ENCODE measurements at places on chromosomes 16 and 17. TPM values are rescaled to one million over a fixed set of nuclear protein-coding genes. Genes with fewer than 3 reads are reported as not detected.

DNA sequence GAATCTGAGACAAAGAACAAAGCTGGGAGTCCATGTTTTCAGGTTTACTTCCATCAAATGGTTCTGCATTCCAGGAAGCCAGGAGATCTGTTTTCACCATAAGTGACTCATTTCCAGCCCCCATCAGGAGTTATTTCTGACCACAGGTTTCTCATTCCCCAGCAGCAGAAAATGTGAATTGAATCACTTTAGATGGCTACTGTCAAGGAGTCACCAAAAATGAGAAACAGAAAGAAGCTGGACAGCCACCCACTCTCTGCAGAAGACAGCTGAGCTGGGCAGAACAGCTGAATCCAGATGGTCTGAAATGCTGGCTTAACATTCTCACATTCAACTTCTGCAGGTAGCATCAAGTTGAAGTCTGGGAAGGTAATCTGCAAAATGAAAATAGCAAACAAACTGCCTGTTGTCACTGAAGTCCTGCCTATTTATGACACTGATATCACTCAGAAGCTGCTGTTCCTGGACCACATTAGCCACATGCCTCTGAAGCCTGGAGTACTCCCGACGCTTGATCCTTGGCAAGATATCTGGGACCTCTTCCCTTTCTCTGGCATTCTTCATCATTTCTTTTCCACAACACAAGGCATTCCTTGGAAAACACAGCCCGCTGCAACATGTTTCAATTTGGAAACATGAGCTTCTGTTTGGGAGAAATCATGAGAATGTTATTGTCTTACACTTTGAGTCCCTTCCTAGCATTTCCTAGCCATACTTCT lies 15.3 kb downstream of the CCL11 start:
- DNase-seq: no peak

GRCh38 chr16:29920288-29921033 lies 5.6 kb downstream of the KCTD13 start:
- no peak for DNase-seq

- DNase-seq: no peak
Observed at GRCh38 chr16:7304279-7304678, 28.4 kb upstream of the RBFOX1 start.

DNA sequence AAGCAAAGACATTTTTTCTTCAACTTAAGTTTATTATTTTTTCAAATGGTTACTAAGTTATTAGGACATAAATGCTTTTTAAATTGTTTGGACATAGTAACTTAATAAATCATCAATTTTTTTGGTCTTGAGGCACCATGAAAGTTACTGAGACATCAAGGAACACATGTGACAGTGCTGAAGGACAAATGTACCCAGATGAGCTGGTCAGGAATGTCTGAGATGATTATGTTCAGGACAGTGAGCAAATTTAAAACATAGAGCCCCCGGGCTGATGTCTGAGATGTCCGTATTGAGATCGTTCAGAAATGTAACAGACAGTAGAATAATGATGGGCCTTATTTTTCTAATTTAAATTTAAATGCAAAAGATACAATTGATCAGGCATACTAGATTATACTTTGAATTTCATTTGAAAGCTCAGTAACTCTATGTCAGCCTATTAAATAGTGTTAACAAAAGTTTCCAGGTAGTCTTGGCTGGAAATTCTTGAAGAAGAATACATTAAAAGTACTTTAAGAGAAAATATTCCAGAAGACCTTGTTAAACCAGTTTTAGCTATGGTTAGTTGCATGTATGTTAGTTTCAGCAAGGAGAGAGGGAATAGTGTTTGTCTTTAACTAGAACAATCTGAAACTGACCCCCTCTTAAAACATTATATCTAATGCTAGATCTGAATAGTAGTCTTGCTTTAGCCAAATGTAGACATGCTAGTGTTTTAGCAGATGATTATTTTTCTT lies 36.4 kb downstream of the SEC14L1 start:
- no peak for DNase-seq

DNA sequence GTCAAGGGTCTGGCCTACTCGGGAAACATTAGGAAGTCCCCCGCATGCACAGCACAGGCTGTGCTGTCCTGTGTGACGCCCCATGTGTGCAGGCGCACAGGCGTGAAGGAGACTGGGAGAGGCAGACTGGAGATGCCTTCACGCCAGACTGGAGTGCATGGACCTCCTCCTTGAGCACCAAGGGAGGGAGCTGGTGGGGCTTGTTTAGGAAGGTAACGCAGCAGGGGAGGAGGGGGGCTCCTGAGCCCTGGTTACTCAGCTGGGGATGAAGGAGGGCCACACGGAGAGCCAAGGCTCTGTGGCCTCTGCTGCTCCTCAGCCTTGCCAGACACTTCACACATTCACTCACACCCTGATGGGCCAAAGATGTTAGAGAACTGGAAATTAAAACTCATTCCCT lies 7.7 kb downstream of the HSDL1 start:
- no peak for DNase-seq

- DNase-seq: no peak
Observed at GRCh38 chr17:55524440-55525220, 13.4 kb upstream of the SMIM36 start.

GRCh38 chr17:21036361-21036881 lies 6.4 kb downstream of the USP22 start:
- DNase-seq: no peak

DNA sequence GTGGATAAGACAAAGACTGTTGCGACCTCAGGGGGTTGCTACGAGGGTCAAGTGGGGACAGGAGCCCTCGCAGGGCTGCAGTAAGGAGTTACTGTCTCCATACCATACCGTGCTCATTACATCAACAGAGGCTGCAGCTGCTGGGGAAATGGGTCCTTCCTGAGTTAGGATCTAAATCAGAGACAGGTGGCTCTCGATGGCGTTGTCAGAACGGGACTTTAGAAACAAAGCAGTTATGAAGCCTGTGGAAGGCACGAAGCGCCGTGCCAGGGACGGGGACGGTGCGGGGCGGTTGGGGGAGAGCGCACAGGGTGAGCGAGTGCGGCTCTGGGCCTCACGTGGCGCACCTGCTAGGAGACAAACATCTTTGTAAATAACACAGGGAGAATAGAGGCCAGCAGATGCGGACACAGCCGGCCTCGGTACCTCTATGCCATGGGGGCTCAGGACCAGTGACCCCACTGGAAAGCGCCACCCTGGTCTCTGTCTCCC lies 34.4 kb downstream of the ZCCHC14 start:
- no peak for DNase-seq

DNA sequence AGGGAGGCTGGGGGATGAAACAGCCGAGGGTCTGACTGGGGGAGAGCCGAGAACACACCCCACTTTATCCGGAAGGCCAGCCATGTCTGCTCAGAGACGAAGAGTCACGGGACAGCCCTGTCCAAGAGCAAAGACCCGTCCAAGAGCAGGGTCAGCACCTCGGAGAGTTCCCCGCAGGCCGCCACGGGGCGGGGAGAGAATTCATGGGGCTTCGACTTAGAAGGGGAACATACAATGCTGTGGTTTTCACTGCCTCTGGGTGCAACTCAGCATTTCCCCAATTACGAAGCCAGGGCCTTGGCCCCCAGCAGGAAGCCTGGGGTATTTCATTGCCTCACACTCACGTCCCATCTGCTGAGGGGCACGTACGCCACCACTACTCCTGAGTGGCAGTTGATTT lies 59.3 kb downstream of the JPH3 start:
- DNase-seq: no peak

- DNase-seq: no peak
Observed at GRCh38 chr16:85812031-85812807, 12.7 kb downstream of the COX4I1 start.

DNA sequence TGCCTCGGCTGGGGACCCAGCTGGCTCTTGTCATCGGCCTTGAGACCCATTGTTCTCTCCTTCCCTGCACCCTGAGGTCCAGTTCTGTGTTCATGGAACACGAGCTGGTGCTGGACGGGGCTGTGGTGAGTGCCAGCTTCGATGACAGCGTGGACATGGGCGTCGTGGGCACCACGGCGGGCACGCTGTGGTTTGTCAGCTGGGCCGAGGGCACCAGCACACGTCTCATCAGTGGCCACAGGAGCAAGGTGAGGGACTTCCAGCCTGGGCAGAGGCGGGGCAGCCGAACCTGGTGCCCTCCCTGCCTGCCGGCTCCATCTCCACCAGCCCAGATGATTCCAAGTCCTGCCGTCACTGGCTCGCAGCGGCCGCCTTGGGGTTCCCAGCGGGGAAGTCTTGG lies 5.3 kb upstream of the RHOT2 start:
- DNase-seq: no peak

GRCh38 chr16:89823087-89823823 lies 5.0 kb upstream of the SPIRE2 start:
- no peak for DNase-seq

DNA sequence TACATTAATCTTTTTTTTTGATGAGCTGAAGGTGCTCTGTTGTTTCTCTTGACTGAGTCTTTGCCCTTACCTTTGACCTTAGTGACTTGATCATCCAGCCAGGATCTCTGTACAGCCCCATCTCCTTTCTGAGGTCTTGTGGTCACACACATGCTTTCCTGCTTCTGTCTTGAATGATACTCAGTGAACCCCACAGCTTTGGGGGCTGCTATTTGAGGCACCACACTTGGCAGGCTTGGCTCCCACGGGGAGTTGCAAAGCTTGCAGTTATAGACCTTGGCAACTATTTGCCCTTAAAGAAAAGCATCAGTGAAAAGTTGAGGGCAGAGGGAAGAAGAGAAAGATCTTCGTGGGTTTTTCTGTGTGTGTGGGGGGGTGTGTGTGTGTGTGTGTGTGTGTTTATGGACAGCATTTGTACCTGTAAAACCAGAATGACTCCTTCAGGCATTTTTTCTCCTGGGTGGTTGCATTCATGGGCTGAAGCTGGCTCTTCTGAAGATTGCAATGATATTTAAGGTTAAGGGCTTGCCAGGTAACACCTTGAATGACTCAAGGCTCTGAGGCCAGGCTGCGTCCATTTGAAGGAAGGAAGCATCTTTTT lies 101.6 kb downstream of the MSI2 start:
- DNase-seq: no peak

DNA sequence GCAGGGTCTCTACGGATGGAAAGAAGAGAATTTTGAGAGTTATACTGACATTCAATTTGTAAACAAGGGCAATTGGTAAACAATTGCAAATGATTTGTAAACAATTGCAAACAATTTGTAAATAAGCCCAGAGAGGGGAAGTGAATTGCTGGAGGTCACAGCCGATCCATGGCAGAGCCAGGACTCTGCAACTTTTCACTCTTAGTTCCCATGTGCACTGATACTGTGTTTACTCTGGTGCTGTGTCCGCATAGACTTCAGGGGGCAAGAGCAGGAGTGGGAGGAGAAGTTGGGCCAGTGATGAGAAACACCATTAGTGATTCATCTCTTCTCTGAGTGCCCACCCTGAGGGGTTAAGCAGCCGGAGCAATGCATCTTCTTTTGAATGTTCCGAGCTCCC lies 14.0 kb downstream of the SCNN1G start:
- DNase-seq: no peak

GRCh38 chr17:62950067-62950466 lies 16.0 kb upstream of the TANC2 start:
- peak; percentile 82 for DNase-seq

- DNase-seq: no peak
Observed at GRCh38 chr16:75798714-75799113, 72.4 kb upstream of the CPHXL start.

DNA sequence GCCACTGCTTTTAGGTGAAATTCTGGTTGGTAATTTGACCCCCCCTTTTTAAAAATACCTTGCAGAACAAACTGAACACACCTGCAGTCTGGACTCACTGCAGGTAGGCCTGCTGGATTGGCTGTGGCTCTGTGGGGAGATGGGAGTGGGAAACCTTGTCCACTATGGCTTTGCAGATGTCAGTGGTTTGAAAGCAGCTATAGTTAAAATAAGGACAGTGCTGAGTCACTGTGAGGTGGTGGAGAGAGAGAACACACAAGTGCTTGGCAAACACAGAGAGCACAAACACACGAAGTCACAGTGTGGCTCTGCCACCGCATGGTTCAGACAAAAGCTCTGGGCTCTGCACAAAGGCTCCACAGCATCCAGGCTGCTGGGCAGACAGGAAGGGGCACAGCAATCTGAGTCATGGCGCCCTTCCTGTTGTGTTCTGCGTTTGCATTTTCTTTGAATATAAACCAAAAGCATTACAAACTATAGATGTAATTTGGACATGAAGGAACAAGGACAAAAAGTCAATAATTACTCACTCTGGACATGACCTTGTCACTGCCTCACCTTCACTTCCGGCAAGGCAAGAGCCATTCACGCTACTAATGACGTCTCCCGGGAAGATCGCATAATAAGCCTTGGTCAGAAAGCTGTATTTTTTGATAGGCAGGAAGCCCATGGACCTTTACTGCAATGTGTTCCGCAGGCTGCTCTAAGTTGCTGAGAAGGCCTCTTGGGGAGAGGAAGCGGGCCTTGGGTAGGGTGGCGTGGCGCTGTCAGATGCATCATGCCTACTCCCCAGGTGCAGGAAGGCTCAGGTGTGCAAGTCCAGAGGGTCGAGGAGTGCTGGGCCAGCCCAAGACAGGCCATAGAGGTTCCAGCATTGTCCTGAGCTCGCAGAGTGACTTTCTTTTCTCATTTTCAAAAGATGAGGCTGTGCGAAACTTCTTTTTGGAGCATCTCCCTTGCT lies 60.1 kb upstream of the MED9 start:
- no peak for DNase-seq

DNA sequence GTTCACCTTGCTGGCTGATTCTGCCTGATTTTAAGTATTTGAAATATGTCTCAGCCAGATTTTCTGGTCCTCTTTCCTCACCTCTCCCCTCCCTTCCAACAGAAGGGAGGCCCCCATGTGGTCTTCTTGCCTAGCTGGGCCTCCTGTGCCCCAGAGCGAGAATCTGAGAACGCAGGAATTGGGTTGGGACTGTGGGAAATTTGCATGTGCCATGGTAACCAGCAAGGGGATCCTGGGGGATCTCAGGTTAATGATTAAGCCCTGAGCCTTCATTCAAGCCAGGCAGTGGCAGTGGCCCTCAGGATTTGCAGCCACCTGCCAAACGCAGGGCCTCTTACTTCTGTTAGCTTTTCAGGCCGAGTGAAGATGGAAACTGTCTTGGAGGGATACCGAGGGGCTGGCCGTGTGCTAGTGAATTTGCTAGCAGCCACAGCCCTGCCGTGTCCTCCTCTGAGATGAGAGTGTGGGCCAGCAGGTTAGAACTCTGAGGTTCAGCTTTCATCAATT lies 40.2 kb downstream of the KSR1 start:
- no peak for DNase-seq

DNA sequence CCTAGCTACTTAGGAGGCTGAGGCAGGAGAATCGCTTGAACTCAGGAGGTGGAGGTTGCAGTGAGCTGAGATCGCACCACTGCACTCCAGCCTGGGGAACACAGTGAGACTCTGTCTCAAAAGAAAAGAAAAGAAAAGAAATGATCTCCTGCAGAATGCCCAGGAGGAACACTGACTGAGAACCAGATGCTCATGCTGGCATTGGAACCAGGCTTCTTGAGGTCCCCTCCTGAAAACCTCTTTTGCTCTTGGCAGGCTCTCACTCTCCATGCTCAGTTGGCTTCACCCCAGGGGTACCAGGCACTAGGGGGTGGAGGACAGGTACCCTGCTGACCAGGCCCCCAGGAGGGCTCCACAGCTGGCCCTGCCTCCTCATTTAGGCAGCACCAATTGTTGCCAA lies 8.5 kb upstream of the TNFRSF17 start:
- DNase-seq: no peak

The FLOT2 gene
- total RNA-seq: 82.4 TPM

The PITPNM3 gene
- total RNA-seq: 19.0 TPM

The CDK5R1 gene
- total RNA-seq: 1.1 TPM

The SPAG9 gene
- total RNA-seq: 84.6 TPM

The NR1D1 gene
- total RNA-seq: 16.9 TPM

The GRAP gene
- total RNA-seq: 1.5 TPM

The KAT2A gene
- total RNA-seq: 23.6 TPM
